ENCODE measurements at places on chromosomes 6 and 20.

- DNase-seq = no peak
Measured at GRCh38 chr6:20732896-20733295, 198.6 kb downstream of the CDKAL1 start.

DNA sequence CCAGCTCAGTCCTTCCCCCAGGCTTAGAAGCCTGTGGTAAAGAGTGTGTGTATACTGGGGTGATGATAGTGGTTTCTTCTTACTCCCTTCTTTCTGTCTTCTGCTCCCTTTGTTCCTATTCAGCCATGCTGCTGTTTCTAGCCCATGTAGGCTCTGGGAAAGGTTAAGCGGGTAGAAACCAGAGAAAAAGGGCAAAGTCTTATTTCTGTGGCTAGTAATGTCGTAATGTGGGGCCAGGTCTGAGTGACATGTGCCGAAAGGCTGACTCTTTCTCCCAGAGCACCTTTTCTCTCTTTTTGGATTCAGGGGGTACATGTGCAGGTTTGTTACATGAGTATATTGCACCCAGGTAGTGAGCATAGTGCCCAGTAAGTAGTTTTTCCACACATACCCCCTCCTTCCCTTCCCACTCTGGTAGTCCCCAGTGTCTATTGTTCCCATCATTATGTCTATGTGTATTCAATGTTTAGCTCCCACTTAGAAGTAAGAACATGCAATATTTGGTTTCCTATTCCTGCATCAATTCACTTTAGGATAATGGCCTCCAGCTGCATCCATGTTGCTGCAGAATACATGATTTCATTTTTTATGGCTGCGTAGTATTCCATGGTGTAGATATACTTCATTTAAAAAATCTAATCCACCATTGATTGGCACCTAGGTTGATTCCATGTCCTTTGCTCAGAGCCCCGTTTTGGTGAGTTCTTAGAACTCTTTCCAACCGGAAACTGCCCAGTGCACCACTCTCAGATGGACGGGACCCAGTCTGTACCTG is 74.3 kb downstream of the EFHC1 start:
- no peak for DNase-seq

- peak; percentile 87 for DNase-seq
Measured at GRCh38 chr20:61185841-61186601, 66.0 kb upstream of the CDH4 start.

DNA sequence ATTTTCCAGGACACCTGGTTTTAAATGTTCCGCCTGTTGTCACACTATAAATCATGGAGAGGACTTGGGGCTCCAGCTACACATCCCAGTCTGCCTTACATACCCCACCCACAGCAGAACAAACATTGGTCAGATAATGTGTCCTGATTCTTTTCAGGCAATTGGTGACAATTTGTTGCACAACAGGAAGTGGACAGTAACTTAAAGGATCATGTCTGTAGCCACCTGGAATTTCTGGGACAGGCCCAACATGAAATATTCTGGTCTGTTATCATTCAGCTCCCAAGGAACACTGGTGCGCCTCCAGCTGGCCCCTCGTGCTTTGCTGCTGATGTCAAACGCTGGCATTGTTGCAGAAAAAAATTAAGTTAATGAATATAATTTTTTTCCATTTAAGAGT is 117.2 kb downstream of the SOBP start:
- DNase-seq = no peak

GRCh38 chr20:23000232-23000947 is 34.7 kb upstream of the SSTR4 start:
- DNase-seq = no peak

DNA sequence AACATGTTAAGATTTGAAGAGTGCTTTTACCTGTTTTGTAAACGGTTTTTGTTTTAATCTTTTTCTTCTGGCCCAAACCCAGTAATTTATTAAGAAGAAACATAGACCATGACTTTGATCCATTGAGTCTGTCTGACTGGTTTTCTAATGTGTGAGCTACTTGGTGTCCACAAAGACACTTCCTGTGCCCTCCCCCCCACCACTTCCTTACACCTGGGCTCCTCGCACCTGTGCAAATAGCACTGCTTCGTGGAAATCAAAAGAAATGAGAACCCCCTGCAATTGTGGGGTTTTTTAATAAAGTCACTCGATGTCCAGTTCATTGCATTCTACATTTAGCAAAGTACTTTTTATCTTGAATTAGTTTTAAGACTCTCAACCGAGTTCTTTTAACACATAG is 65.5 kb downstream of the SMOC2 start:
- no peak for DNase-seq

GRCh38 chr6:113629975-113630737 is 227.0 kb upstream of the MARCKS start:
- DNase-seq = peak; percentile 68

- no peak for DNase-seq
Measured at GRCh38 chr6:158667360-158667981, 17.6 kb downstream of the SYTL3 start.

DNA sequence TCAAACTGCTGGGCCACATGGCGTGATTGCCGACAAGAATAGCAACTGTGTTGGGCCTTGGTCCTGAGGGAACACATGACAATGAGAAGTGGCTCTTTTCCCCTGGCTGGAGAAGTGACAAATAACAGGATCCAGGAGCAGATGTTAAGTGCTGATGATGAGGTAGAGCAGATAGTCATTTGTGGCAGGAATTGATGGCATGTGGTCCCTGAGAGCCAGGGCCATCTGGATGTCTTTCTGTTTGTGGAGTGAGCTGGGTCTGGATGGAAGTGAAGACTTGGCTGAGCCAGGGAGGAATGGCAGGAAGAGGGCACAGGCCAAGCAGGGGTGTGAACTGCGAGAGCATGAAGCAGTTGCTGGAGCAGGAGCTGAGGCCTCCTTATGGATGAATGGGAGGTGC is 67.8 kb downstream of the SCAND1 start:
- no peak for DNase-seq

- no peak for DNase-seq
Measured at GRCh38 chr6:89689732-89690131, 51.2 kb upstream of the LYRM2 start.

GRCh38 chr20:48823960-48824498 is 3.8 kb downstream of the PREX1 start:
- DNase-seq = peak; percentile 60

GRCh38 chr6:166251655-166252054 is 56.5 kb downstream of the PRR18 start:
- no peak for DNase-seq

DNA sequence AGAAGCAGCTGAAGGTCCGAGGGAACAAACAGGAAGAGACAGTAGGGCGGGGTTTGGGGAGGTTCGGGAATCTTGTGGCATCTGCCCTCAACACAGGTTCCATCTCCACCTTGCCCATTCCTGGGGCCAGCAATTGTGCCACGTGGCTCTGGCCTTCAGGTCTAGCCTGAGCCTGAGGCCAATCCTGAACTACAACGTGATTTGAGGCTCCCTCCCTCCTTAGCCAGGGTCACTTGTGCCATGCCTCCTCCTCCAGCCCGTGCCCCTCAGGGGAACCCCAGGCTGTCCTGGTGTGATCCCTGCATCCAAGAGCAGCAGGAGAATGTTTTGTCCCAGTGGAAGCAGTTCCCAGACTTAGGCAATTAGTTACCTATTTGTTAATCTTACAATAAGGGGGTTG is 3.0 kb downstream of the CST9 start:
- no peak for DNase-seq

DNA sequence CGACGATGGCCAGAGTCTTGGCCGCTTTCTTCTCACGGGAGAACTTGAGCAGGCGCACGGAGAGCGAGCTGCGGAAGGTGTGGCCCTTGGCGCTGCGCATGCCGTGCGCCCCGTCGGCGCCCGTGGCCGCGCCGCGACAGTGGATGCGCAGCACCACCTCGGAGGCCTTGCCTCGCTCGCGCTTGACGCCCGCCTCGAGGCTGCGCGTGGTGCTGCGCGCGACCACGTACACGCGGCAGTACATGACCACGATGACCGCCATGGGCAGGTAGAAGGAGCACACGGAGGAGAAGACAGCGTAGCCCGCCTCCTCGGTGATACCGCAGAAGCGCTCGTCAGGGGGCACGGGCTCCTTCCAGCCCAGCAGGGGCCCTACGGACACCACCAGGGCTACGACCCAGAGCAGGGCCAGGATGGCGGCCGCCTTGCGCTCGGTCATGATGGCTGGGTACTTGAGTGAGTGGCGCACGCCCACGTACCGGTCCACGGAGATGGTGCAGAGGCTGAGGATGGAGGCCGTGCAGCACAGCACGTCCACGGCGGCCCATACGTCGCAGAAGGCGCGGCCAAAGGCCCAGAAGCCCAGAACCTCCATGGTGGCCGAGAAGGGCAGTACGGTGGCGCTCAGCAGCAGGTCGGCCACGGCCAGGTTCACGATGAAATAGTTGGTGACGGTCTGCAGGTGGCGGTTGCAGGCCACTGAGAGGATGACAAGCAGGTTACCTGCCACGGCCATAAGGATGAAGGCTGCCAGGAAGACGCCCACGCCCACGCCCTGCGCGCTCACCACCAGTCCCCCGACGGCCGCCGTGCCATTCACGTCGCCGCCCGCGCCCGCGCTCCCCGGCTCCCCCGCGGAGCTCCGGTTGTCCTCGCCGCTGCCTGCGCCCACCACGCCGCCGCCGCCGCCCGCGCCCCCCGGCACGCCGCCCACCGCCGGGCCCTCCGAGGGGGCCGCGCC is 232.8 kb upstream of the RNF24 start:
- DNase-seq = no peak

- peak; percentile 75 for DNase-seq
Measured at GRCh38 chr6:77292564-77293546, 170.4 kb downstream of the HTR1B start.

GRCh38 chr6:112225691-112226090 is 28.7 kb downstream of the LAMA4 start:
- no peak for DNase-seq

DNA sequence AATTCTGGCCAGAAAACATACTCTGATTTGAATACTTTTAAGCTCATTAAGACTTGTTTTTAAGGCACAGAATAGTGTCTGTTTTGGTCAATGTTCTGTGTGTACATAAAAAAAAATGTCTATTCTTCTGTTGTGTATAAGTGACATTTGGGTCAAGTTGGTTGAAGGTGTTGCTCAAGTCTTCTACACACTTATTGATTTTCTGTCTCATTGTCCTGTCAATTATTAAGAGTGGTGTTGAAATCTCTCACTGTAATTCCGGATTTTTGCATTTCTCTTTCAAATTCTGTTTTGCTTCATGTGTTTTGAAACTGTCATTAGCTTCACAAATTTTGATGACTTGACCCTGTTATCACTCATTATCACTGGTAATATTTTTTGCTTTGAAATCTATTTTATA is 37.5 kb upstream of the EPM2A start:
- no peak for DNase-seq

DNA sequence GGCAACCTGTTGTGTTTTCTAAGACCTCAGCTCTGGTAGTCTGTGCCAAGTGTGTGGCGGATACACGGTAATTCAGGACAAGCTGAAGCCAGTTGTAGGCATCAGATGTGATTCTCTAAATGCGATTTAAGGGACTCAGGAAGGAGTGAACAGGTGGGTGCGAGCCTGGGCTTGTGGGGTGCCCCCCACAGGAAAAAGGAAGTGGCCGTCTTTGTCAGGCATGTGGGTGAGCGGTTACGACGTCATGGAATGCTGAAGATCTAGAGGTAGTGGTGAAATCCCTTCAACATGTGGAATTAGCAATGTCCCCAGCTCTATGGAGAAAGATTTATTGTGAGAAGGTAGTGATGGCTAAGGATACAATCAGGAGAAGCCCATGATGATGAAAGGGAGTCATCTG is 95.1 kb upstream of the EXOC2 start:
- DNase-seq = no peak

DNA sequence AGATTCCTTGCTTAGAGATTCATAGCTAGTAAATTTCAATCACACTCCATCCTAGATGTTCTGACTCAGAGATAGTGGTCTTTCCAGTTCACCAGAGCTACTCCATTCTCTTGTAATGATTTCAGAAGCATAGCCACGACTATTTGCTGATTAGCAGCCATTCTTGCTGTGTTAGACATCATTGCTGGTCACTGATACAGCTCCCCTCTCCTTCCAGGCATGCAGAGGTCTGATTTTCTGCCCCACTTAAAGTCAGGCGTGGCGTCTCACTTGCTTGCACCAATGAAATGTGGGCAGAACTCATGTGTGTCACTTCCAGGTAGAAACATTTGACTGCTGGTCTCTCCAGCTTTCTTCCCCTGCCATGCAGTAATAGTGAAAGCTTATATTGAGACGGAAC is 168.9 kb upstream of the JARID2 start:
- DNase-seq = no peak

- peak; percentile 31 for DNase-seq
Measured at GRCh38 chr6:127550403-127550802, 26.6 kb upstream of the C6orf58 start.
